ENCODE measurements at places on chromosomes 16 and 17. TPM values are rescaled to one million over a fixed set of nuclear protein-coding genes. Genes with fewer than 3 reads are reported as not detected.

The FOXC2 gene
- polyA plus RNA-seq, result 1.3 TPM

DNA sequence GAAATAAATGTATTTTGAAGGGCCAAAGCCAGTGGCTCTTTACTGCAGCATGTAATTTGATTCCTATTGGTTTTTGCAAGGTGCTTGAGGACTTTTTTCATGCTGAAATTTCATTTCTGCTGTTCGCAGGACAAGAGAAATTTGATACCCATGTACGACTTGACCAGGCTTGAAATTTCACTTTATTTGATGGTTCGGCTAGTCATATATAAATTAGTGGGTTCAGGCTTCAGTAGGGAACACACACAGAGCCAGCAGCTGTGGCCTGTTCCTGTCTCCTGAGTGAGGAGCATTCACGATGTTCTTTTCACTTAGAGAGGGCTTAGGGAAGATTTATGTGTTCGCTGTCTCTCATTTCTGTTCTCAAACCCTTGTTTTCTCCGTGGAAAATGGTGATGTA lies 258.4 kb upstream of the CACNG5 start:
- H3K27me3 ChIP-seq, result no peaks in the 10 kb centered on the region
- no peak overlapping the region for H3K27ac ChIP-seq
- no peak for DNase-seq
- H3K36me3 ChIP-seq, result peaks cover 8% of the 10 kb centered on the region
- H3K4me3 ChIP-seq, result no peak overlapping the region
- H3K4me1 ChIP-seq, result peaks cover 13% of the 10 kb centered on the region

DNA sequence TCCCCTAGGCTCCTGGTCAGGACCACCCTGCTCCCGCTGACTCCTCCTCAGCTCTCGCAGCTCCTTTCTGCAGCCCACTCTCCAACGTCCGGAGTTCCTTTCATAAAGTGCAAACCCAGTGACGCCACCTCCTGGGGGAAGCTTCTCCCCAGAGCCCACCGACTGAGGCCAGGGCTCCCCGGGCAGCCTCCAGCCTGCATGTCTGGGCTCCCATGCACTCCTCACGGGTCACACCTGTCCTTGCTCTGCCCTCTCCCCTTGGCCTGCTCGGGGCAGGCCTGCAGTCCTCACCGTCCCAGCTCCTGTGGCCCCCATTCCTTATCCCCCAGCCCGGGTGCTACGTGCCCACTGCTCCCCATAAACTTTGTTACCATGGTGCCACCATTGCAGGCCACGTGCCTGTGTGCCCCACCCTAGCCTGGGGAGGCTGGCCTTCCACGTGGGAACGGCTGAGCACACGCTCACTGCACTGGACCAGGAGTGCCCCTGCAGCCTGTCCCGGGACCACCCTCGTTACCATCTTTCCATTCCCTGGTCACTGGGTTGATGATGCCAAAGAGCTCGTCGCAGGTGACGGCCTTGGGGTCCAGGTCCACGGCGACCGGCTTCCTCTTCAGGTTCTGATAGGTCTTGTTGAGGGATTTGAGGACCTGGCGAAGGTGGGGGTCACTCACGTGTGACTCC lies 84.9 kb downstream of the DNAH17 start:
- peaks cover 4% of the 10 kb centered on the region for H3K4me1 ChIP-seq
- no peaks in the 10 kb centered on the region for H3K27me3 ChIP-seq

The INTS2 gene
- polyA plus RNA-seq, result 6.7 TPM

DNA sequence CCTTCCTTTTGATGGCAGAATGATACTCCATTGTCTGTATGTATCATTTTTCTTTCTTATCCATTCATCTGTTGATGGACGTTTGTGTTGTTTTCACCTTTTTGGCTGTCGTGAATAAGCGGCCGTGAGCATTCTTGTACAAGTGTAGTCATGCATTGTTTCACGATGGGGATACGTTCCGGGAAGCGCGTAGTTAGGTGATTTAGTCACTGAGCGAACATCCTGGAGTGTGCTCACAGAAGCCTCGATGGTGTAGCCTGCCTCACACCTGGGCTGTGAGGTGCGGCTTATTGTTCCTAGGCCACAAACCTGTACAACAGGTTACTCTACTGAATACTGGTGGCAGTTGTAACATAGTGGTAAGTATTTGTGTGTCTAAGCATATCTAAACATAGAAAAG lies 136.5 kb downstream of the CMIP start:
- DNase-seq, result no peak
- H3K27me3 ChIP-seq, result no peaks in the 10 kb centered on the region
- no peak overlapping the region for H3K4me3 ChIP-seq
- H3K4me1 ChIP-seq, result no peaks in the 10 kb centered on the region
- no peak overlapping the region for H3K27ac ChIP-seq
- no peaks in the 10 kb centered on the region for H3K36me3 ChIP-seq

DNA sequence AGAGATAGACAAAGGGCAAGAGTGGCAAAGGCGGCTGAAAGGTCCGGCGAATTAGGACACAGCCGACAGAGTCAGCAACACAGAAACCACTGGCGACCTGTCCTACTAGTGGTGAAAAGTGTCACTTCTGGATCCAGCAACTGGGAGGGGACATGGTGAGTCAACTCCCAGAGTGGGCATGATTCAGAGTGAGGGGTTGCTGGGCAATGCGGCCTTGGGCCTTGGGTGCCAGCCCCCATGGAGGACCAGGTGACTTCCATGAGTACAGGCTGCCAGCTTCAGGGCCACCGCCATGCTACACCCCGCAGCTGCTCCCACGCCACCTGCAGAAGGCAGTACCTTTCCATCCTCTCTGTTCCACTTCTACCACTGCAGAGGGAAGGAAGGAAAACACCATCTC lies 110.6 kb downstream of the ZFHX3 start:
- H3K27me3 ChIP-seq, result no peaks in the 10 kb centered on the region
- H3K4me1 ChIP-seq, result peaks cover 15% of the 10 kb centered on the region
- H3K27ac ChIP-seq, result no peak overlapping the region
- H3K4me3 ChIP-seq, result no peak overlapping the region
- H3K36me3 ChIP-seq, result peaks cover 7% of the 10 kb centered on the region

GRCh38 chr17:28227316-28228108 lies 91.5 kb upstream of the TMEM97 start:
- no peaks in the 10 kb centered on the region for H3K36me3 ChIP-seq
- H3K27me3 ChIP-seq, result no peaks in the 10 kb centered on the region

The KRTAP17-1 gene
- polyA plus RNA-seq, result not detected

GRCh38 chr17:75759457-75759856 lies 5.5 kb downstream of the GALK1 start:
- H3K36me3 ChIP-seq, result peaks cover 3% of the 10 kb centered on the region
- no peak overlapping the region for H3K27ac ChIP-seq
- H3K4me3 ChIP-seq, result no peak overlapping the region
- H3K4me1 ChIP-seq, result peaks cover 31% of the 10 kb centered on the region
- no peak for DNase-seq

- H3K27ac ChIP-seq, result no peak overlapping the region
- no peaks in the 10 kb centered on the region for H3K36me3 ChIP-seq
- no peaks in the 10 kb centered on the region for H3K4me1 ChIP-seq
- no peaks in the 10 kb centered on the region for H3K27me3 ChIP-seq
Observed at GRCh38 chr16:27993587-27993986, 69.9 kb downstream of the GSG1L start.

DNA sequence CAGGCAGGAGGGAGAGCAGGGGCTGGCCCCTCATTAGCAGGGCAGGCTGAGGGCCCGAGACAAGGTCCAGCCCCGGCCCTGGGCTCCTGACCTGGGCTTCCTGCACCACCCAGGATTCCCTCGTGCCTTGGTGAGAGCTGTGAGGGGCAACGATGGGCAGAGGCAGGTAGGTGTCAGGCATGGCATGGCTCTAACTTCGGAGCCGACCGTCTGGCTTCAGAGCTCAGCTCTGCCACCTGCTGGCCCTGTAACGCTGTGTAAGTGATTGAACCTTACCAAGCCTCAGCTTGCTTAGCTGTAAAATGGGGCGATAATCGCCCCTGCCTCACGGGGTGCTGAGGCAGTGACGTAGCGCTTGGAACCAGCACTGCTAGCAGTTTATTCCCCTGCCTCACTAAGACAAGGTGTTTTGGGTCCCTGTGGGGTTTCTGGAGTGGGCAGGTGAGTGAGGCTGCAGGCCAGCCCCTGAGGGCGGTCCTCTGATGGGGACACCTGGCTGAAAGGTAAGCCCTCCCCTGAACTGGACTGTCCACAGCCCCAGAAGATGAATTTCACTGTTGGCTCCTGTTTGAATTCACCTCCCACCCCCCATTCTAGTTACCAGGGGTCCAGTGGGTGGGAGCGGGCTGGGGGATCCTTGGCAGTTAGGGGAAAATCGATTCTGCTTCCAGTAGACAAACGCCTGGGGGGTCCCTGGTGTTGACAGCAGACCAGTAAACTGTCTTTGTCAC lies 184.8 kb upstream of the GSE1 start:
- peak; percentile 73 for DNase-seq
- no peaks in the 10 kb centered on the region for H3K4me1 ChIP-seq
- no peaks in the 10 kb centered on the region for H3K36me3 ChIP-seq

The COG4 gene
- 72.7 TPM for polyA plus RNA-seq

GRCh38 chr17:76427501-76428231 lies 25.3 kb downstream of the UBE2O start:
- no peak overlapping the region for H3K27ac ChIP-seq
- no peak for DNase-seq
- no peaks in the 10 kb centered on the region for H3K36me3 ChIP-seq
- H3K27me3 ChIP-seq, result no peaks in the 10 kb centered on the region

DNA sequence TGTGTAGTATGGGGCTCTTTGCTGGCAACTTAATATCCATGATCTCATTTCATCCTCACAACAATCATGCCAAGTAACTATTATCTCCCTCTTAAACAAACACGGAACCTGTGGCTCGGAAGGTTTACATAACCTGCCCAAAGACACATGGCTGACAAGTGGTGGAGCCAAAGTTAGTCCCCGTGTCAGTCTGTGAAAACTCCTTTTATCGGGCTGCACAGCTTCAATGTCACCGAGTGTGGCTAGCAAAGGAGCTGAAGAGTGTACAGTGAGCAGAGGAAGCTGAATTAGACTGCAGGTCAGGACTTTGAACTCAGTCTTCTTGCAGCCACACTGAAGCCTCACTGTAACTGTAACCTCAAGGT lies 80.3 kb downstream of the PARN start:
- H3K36me3 ChIP-seq, result peaks cover 26% of the 10 kb centered on the region
- no peaks in the 10 kb centered on the region for H3K27me3 ChIP-seq
- no peak overlapping the region for H3K27ac ChIP-seq
- no peak for DNase-seq
- H3K4me1 ChIP-seq, result no peaks in the 10 kb centered on the region
- no peak overlapping the region for H3K4me3 ChIP-seq

- DNase-seq, result no peak
- no peaks in the 10 kb centered on the region for H3K4me1 ChIP-seq
- H3K36me3 ChIP-seq, result peaks cover 12% of the 10 kb centered on the region
Observed at GRCh38 chr17:82837586-82838320, 2.1 kb downstream of the ZNF750 start.

The CACNA1H gene
- polyA plus RNA-seq, result not detected

DNA sequence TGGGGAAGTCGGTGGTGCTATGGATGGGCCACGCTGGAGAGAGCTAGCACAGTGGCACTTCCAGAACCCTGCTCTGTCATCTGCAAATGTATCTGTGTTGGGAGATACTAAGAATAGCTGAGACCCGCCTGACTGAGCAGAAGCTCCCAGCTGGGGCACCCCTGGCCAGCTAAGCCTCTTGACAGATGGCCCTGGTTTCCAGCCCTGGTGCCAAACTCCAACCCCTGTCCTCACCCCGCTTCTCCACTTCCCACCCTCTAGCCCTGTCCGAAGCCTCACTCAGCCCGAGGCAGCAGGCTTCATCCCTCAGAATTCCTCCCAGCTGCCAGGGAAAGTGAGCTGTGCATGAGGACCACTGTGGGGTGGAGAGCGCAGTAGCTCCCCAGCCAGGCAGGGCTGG lies 124.4 kb downstream of the CCDC144A start:
- no peaks in the 10 kb centered on the region for H3K36me3 ChIP-seq
- no peaks in the 10 kb centered on the region for H3K4me1 ChIP-seq
- H3K27me3 ChIP-seq, result peaks cover 21% of the 10 kb centered on the region
- DNase-seq, result no peak

- peaks cover 3% of the 10 kb centered on the region for H3K4me1 ChIP-seq
- no peak for DNase-seq
- no peaks in the 10 kb centered on the region for H3K36me3 ChIP-seq
- peak overlapping the region; percentile 92 for H3K27ac ChIP-seq
Observed at GRCh38 chr17:7330638-7331015, 1.5 kb upstream of the NEURL4 start.

- H3K27ac ChIP-seq, result no peak overlapping the region
- H3K4me3 ChIP-seq, result no peak overlapping the region
- H3K36me3 ChIP-seq, result no peaks in the 10 kb centered on the region
- H3K27me3 ChIP-seq, result no peaks in the 10 kb centered on the region
- peak; percentile 21 for DNase-seq
- H3K4me1 ChIP-seq, result no peaks in the 10 kb centered on the region
Observed at GRCh38 chr17:63928966-63929695, 3.0 kb downstream of the CD79B start.

GRCh38 chr17:42068979-42069378 lies 18.6 kb upstream of the C17orf113 start:
- DNase-seq, result no peak
- H3K36me3 ChIP-seq, result no peaks in the 10 kb centered on the region
- no peak overlapping the region for H3K27ac ChIP-seq
- H3K27me3 ChIP-seq, result no peaks in the 10 kb centered on the region

DNA sequence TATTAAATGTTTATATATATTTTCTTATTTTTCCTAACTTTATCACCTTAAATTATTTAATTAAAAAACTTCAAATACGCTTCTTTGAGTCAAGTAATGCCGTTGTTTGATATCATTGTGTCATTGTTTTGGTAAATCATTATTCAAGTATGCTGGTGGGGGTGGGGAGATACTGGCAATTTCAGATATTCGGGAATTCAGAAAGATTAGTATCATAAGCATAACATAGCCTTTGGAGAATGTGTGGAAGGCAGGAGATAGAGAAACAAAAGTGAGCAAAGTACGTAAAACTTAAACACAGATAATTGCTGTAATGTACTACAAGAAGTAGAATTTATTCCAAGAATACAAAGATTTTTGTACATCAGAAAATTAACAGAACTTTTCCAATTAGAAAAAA lies 49.8 kb downstream of the TANC2 start:
- no peak overlapping the region for H3K4me3 ChIP-seq
- H3K27me3 ChIP-seq, result no peaks in the 10 kb centered on the region
- no peak for DNase-seq
- peaks cover 4% of the 10 kb centered on the region for H3K36me3 ChIP-seq
- no peak overlapping the region for H3K27ac ChIP-seq

DNA sequence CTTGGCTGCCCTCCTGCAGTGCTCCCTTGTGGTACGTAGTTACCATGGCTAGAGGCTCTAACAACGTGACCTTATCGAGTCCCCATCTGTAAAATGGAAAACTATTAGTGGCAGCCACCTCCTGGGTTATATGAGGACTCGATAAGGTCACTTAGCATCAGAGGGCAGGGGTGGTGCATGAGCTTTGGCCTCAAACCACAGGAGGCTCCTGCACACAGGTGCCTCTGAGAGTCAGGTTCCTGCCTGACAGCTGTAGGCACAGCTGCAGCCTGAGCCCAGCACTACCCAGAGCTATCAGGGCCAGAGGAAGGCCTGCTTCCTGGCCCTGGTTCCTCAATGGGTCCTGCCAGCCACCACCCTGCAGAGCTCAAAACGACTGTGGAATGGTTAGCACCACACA lies 57.2 kb upstream of the SEC14L1 start:
- H3K27ac ChIP-seq, result no peak overlapping the region
- H3K36me3 ChIP-seq, result no peaks in the 10 kb centered on the region
- H3K4me3 ChIP-seq, result no peak overlapping the region
- no peak for DNase-seq
